ENCODE measurements at places on chromosomes 12 and 14. TPM values are rescaled to one million over a fixed set of nuclear protein-coding genes. Genes with fewer than 3 reads are reported as not detected.

The DTX1 gene
- 14.6 TPM for total RNA-seq

The ZNF26 gene
- total RNA-seq, result 13.4 TPM

The SERPINA3 gene
- 73.5 TPM for total RNA-seq

The HOXC4 gene
- total RNA-seq, result 34.3 TPM

The NPFF gene
- total RNA-seq, result 0.78 TPM

The ASB2 gene
- total RNA-seq, result 1.8 TPM

The MORN3 gene
- 0.78 TPM for total RNA-seq

The GTF2A1 gene
- 30.4 TPM for total RNA-seq

The TMEM253 gene
- total RNA-seq, result 2.5 TPM

The LRRK2 gene
- 0.14 TPM for total RNA-seq

The ITPR2 gene
- total RNA-seq, result 1.7 TPM

The AICDA gene
- not detected for total RNA-seq

The APPL2 gene
- 18.9 TPM for total RNA-seq

The KRT73 gene
- total RNA-seq, result 0.19 TPM

Data from motor neuron (in vitro differentiated cells).